HCT116 (cell line): ENCODE measurements at places on chromosomes 5 and 9.

GRCh38 chr9:15182730-15183129 is 124.3 kb downstream of the TTC39B start:
- no peaks in the 10 kb centered on the region for H3K27me3 ChIP-seq
- H3K4me3 ChIP-seq = no peak overlapping the region
- no peaks in the 10 kb centered on the region for H3K36me3 ChIP-seq
- no peak for DNase-seq

- no peaks in the 10 kb centered on the region for H3K27me3 ChIP-seq
- no peak for DNase-seq
Observed at GRCh38 chr5:39469176-39469575, 44.4 kb upstream of the DAB2 start.

DNA sequence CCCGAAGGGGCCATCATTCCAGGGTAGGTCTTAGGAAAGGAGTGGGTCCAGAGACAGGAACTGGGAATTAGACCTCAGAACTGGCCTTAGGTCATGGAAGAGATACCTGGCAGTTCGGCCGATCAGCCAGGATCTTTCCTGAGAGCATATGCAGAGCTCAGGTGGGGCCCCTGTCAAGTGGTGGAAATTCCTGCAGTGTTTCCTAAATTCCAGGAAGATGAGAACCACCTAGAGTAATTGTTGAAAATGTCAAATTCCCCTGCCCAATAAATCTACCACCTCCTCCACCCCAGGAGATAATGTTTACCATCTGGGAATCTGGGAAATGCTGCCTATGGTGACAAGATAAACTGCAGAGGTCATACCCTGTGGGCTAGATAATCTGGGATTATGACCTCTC is 14.6 kb downstream of the TMEM171 start:
- H3K4me1 ChIP-seq = no peaks in the 10 kb centered on the region
- H3K4me3 ChIP-seq = no peak overlapping the region
- no peaks in the 10 kb centered on the region for H3K27me3 ChIP-seq
- no peak overlapping the region for H3K27ac ChIP-seq
- H3K36me3 ChIP-seq = no peaks in the 10 kb centered on the region

- H3K4me3 ChIP-seq = no peak overlapping the region
- H3K4me1 ChIP-seq = peaks cover 9% of the 10 kb centered on the region
- no peaks in the 10 kb centered on the region for H3K27me3 ChIP-seq
- H3K36me3 ChIP-seq = no peaks in the 10 kb centered on the region
- H3K27ac ChIP-seq = no peak overlapping the region
- DNase-seq = no peak
Observed at GRCh38 chr5:141663506-141663905, 12.3 kb upstream of the FCHSD1 start.

DNA sequence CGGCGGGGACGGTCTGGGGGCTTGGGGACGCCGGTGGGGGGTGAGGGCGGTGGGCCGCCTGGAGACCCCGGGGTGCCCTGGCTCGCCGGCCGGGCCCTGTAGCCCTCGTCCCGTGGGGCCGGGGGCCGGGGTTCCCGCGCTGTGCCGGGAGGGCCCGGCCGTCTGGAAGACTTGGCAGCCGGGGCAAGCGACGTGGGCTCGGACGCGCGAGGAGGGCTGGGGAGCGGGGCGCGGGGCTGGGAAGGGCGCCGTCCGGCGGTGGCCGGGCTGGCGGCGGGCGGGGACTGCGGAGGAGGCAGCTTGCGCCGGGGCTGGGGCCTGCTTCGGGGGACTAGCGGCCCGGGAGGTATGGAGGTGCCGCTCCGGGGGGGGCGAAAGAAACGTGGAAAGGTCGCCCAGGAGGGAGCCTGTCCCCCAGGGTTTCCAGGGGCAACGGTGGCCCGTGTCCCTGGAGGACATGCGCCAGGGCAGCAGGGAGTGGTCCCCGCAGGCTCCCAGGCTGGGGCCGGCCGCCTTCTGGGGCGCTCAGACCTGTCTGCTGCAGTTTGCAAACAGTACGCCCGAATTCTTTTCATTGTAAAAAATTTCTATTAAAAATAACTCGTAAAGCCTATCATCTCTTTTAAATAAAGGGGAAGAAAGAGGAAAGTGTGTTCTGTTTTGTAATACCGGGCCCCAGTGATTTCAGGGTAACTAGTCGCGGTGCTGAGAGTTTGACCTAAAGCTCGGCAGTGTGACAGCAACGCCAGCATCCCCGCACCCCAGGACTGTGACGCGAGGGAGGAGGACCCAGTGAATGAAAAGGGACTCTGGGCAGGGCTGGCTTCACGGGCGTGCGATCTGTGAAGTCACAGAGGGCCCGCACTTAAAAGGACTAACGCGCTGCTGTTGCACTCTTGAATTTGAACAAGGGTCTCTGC is 752 bp upstream of the ANKH start:
- H3K27me3 ChIP-seq = no peaks in the 10 kb centered on the region
- no peaks in the 10 kb centered on the region for H3K36me3 ChIP-seq
- H3K4me3 ChIP-seq = peak overlapping the region; percentile 62
- no peak for DNase-seq
- peak overlapping the region; percentile 47; the same call in 1 of the 2 replicates for H3K27ac ChIP-seq
- H3K4me1 ChIP-seq = peaks cover 15% of the 10 kb centered on the region
